ENCODE measurements at places on chromosomes 4 and X. TPM values are rescaled to one million over a fixed set of nuclear protein-coding genes. Genes with fewer than 3 reads are reported as not detected.

GK gene
- total RNA-seq, result 16.9 TPM

TSPYL2 gene
- 17.9 TPM for total RNA-seq

ZFP92 gene
- 0.23 TPM for total RNA-seq

- no peak for DNase-seq
Observed at GRCh38 chr4:169369634-169370033, 98.9 kb upstream of the SH3RF1 start.

- DNase-seq, result no peak
Observed at GRCh38 chrX:111431001-111431400, 19.0 kb upstream of the DCX start.

GRCh38 chr4:3475713-3476260, 12.7 kb downstream of the DOK7 start:
- DNase-seq, result no peak

DNA sequence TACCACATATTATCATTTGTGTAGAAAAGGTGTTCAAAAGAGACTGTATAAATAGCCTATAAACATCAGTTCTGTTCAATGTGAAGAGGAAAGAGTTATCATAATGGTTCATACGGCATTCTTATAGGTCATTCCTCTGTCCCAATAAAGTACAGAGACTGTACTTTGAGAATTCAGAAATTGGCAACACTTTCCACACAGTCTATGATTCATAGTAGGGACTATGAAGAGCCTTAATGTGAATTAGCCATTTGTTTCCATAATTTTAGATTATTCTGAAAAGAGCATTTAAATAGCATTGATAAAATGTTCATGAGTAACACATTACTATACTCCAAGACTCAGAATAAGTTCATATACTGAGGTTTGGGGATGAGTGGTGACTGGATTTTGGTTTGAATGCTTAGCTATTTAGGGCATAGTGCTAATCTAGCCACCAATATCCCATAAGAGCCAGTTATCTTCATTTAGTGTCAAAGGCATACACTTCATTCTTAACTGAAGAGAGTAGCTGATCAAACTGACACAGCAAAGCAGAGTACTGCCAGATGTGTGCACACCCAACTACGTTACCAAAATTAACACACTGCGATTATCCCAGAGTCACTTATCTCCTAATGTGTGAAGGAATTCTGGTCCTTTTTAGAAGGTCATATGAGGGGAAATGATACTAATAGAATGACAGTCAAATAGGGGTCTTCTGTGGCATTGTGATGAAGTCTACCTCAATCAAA, 10.2 kb downstream of the ANK2 start:
- DNase-seq, result no peak

GRCh38 chrX:13449441-13449840, 120.0 kb upstream of the EGFL6 start:
- DNase-seq, result no peak

DNA sequence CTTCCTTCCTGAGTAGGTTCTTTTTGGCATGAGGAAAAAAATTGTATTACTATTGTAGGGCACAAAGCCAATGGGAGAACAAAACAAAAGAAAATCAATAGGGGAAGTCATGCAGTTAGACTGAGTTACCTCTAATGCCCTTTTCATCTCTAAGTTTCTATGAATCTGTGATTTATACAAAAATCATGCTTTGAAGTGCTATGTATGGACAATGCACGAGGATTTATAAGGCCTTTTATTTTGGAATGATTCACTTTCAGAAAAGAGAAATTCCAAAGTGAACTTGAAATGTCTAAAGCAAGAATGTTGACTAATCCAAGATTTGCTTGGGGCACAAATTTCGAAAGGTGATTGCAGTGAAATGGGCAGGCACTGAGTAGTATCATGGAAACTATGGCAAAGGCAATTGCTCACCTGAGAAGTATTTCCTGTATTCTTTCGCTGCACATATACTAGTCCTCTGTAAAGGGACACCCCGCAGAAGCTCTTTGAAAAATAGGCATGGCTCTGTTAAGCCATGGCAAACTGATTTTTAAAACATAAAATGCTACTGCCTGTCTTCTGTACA, 52.8 kb downstream of the ADGRG4 start:
- no peak for DNase-seq

GRCh38 chr4:96784336-96784735, 944.4 kb downstream of the PDHA2 start:
- no peak for DNase-seq

DNA sequence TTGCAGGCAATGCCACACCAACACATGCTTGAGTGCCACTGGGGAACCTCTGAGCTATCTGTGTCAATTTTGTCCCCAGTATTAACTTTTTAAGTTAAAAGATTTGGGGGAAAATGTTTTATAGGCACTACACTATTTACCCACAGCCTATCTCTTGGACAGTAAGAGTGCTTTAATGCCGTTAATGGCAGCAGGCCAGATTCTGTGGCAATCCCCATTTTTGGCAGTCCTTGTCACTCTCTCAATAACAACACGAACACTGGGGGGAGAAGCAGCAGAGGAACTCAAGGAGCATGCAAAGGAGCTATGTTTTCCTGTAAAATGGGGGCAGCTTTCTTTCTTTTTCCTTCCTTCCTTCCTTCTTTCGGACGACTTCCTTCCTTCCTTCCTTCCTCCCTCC, 168.6 kb downstream of the NSUN7 start:
- DNase-seq, result no peak
